ENCODE measurements at places on chromosomes 11 and 22. TPM values are rescaled to one million over a fixed set of nuclear protein-coding genes. Genes with fewer than 3 reads are reported as not detected.

GRCh38 chr11:125413226-125413625 is 82.8 kb downstream of the FEZ1 start:
- no peak for DNase-seq

The FAM111B gene
- total RNA-seq: 27.9 TPM

- no peak for DNase-seq
Measured at GRCh38 chr11:27215471-27216269, 147.3 kb downstream of the CCDC34 start.

The VEGFB gene
- total RNA-seq: 24.2 TPM

DNA sequence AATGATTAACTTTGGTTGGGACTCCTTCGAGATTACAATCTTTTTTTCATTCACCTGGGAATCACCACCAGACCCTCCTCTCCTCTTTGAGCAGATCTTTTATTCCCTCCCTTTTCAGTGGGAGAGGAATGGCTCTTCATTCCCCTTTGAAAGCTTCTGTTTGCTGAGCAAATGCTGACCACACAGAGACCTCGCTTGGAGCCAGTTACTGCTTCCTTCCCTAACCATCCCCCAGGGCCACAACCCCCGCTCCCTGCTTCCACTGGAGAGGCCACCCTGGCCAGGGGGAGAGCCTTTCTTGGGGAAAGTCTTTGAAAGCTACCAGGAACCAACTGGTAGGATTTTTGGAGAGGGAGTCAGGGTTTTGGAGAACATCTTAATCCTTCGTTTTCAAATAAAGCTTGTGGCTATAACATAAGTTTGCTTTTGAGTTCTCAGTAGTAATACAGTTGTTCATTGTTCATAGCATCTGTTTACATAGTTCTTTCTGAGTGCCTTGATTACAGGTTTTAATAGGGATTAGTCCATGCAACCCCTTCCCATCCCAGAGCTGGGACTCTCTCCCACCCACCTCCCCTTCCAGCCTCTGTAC is 138.4 kb downstream of the DBX1 start:
- no peak for DNase-seq

The CHEK1 gene
- 96.4 TPM for total RNA-seq

GRCh38 chr11:70108250-70108649 is 30.1 kb downstream of the ANO1 start:
- no peak for DNase-seq

GRCh38 chr11:15495462-15495861 is 380.7 kb downstream of the INSC start:
- DNase-seq: no peak

DNA sequence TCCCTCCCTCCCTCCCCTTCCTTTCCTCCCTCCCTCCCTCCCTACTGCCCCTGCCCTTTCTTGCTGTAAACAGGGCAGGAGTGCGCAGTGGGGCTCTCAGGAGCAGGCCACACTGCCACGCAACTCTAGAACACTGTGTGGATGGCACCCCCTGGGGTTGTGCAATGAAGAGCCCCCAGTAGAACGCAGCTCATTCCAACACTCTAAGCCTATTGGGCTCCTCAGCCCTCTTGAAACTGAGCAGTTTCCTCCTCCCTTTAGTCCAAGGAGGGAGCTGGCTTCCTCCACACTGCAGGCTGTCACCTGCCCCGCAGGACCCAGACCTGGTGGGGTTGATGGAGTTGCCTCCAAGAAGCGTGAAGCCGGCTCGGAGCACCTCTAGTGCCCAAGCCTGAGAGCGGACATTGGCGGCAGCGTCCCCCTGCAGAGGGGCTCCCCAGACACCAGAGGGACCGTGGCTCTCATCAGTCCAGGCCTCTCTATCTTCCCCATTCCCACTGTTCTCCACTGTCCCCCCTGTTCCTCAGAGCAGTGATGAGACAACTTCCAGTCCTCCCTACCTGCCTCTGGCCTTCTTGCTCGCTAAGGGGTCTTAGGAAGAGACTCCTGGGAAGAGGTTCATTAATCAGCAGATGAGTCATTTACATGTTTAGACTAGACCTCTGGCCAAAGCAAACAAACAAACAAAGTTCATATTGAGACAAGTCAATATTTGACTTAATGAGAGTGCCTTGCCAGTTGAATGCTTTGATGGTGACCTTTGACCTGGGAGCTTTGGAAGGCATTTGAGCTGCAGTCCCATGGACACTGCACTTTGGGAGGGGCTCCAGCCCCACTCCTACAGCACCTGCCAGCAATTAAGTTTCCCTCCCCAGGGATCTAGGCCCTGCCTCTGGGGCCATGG is 64.0 kb downstream of the RPUSD4 start:
- DNase-seq: peak; percentile 62

The OR4A15 gene
- not detected for total RNA-seq

DNA sequence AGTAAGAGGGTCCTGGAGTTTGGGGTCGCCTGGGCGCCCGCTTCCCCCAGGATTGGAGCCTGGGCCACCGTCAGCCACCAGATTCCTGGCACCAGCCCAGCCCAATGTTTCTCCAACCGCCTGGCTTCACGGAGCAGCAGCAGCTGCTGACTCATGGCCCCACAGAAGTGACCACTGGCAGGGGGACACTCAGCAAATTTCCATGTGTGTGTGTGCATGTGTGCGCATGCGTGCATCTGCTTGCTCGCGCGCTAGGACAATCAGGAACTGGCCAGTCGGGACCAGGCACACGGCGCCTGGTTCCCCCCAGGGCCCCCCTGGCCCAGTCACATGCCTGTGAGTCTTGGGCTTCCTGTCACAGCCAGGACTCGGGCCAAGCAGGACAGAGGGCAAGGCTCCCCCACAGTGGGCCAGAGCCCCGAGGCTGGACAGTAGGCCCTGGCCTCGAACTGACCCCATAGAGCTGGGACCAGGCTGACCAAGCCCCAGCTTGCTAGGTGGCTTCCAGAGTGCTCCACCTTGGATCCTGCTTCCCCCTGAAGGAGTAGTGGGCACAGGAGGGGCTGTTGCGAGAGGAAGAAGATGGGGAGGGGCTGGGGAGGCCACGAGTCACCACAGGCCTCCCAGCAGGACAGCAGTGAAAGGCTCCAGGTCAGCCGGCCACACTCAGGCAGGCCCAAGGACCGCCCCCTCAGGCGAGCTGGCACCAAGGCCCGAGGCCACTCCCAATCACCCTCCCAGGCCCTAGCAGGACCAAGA is 3.2 kb downstream of the CTSD start:
- DNase-seq: no peak

DNA sequence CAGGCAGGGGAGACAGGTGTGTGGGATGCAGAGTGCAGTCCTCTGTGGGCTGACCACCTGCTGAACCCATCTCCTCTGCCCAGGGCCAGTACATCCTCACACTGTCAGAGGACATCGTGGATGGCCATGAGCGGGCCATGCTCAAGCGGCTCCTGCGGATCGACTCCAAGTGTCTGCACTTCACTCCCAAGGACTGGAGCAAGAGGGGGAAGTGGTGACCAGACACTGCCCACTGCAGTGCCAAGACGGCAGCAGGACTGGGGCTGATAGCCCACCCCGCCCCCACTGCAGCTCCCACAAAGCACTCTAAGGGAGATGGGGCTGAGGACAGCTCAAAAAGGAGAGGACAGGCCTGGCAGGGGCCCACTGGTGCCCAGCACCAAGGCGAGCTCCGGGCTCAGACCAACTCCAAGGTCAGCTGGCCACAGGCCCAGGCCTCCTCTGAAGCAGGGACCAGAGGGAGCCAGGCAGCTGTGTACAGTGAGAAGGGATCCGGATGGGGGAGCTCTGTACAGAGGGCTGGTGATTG is 1.6 kb downstream of the RNASEH2C start:
- DNase-seq: no peak

The YPEL4 gene
- total RNA-seq: 0.82 TPM

DNA sequence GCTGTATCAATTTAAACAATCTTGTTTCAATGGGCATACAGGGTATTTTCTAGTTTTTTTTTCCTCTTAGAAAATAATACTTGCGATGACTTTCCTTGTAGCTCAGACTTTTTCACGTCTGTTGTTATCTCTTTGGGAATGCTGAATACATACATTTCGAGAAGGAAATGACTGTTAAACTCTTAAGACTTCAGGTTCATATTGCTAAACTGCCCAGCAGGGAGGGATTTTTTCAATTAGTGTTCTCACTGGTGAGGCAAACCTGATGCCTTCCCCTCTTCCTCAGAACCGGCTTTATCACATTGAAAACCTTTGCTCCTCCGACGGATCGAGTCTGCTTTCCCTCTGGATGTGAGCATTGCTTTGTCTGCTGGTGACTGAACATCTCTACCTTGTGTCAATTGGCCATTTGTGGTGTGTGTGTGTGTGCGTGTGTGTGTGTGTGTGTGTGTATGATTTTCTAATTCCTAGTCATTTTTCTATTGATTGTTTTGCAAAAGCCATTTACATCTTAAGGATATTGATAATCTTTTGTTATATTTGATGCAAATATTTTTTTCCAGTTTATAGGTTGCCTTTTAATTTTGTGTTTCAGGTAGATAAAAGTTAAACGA is 6.6 kb downstream of the NEAT1 start:
- DNase-seq: peak; percentile 35

- no peak for DNase-seq
Measured at GRCh38 chr11:61554172-61554988, 26.5 kb downstream of the SYT7 start.

DNA sequence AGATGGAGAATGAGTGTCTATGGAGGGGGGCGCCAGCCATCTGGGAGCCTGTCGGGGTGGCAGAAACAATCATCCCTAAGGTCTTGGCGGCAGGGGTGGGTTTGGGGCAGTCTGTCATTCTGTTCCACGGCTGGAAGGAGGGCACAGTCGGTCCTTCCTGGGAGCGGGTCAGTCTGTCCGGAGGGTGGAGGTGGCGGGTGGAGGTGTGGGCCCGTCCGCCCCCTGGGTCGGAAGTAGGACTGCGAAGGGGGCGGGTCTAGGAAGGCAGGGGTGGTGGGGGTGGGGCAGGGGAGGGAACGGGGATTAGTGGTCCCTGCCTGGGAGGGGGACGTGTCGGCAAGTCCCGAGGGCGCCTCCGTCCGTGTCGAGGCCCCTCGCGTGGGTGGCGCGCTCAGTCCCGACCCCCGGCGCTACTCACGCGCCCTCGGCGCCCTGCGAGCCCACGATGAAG is 461 bp downstream of the TBC1D10A start:
- peak; percentile 41 for DNase-seq

DNA sequence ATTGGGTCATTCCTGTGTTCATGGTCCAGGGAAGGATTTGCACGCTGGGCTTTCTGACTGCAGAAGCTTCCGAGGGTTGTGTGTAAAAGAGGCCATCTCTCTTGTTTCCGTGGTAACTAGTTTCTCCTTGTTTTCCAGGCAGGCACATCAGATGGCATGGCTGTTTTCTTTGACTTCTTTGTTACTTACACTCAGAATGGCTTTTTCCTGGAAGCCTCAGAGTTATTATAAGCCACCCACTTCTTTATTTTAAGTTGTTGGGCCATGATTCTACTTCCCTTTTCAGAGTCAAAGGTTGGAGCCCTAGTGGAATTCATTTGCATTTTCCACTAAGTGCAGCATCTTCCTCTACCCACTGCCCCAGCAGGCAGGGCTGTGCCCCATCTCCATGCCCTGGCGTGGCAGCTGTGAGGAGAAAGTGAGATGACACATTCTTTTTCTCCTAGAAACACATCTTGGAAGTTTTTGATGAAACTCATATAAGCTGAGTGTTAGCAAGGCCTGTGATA is 94.9 kb downstream of the PRR5L start:
- DNase-seq: no peak

The CARD18 gene
- not detected for total RNA-seq

- no peak for DNase-seq
Measured at GRCh38 chr11:78748918-78749690, 174.4 kb upstream of the NARS2 start.

GRCh38 chr11:35814081-35814695 is 129.7 kb upstream of the LDLRAD3 start:
- no peak for DNase-seq
